ENCODE measurements at places on chromosomes 13 and 19.

- DNase-seq: no peak
Measured at GRCh38 chr13:38872693-38873092, 117.9 kb downstream of the STOML3 start.

DNA sequence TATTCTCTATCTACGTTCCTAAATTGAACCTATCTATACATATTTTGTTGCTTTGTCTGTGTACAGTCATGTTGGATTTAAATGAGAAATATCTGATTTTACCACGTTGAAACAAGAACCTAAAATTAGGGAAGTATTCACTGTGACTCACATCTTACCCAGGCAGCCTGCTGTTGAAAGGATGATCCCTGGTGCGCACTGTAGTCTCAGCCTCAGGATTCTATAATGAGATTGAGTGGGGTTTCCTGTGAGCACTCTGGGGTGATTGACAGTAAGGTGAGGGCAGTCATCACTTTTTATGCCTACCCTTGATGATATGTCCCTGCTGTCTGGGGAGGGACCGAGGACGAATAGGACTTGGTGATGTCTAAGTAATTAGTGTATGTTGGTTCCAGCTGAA, 35.4 kb downstream of the PCCA start:
- DNase-seq: no peak

DNA sequence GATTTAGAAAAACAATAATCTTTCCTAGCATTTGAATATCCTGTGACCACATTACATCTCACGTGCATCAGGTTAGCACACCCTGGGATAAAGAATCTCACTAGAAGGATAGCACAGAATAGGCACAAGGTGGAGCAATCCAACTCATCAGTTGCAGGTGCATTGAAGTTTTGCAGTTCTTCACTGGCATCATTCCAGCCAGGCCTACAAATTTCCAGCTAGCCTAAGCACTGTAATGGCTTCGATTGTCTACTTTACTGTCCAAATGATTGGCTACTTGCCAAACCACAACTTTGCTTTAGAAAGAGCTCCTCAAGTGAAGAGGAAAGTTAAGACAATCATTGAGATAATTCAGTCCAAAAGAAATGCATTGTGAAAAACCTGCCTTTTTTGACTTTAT, 89.5 kb downstream of the SPRY2 start:
- no peak for DNase-seq

- DNase-seq: no peak
Measured at GRCh38 chr19:33621811-33622504, at the start of gene CHST8. Gene CHST8 (plus strand): TSS chr19:33621953. CDS start chr19:33689262, 67,309 bp downstream.

DNA sequence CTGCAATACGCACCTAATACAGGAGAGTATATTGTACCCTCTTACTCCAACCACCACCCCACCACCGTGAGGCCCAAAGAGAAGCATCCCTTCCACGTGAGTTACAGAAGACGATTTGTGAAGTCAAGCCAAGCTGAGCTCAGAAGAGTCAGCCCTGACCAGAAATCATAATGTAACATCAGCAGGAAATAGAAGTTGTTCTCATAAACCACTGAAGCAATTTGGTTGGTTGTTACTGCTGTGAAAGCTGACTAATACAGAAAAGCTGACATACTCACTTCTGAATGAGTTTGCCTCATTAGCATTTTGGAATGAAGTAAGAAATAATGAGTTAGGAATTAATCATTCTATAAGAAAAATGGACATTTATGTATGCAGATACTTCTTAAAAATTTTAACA, 749.4 kb upstream of the SLC10A2 start:
- DNase-seq: no peak

GRCh38 chr13:27508802-27509201, 58.4 kb upstream of the MTIF3 start:
- DNase-seq: no peak

DNA sequence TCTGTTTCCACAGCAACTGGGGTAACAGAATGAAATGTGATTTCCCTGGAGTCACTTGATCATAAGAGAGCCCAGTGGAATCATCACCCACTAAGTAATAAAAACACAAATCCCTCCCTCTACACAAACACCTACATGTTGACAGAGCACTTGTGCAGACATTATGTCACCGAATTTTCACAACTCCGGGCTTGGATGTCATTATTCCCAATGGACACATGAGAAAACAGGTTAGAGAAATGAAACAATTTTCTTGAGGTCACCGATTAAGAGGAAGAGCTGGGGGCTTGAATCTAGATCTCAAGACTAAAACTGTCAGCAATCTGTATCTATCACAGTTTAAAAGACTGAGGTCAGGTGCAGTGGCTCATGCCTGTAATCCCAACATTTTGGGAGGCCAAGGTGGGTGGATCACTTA, 3.1 kb downstream of the XRCC1 start:
- DNase-seq: no peak

DNA sequence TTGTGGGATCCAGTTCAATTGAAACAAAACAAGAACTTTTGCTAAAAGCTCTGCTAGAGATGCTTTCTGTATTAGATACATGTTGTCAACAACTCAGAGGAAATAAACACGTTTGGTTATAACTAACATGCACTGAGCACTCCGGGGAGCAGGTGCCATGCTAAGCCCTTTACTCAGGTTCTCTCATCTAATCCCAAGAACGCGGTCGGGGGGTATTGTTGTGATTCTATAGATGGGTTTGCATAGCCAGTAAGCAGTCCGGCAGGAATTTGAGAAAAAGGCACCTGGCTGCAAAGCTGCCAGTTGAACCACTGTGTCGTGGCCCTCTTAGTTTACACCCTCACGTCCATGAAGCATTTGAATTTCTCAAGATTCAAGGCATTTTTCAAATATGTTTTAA, 24.3 kb upstream of the SPACA7 start:
- DNase-seq: no peak

GRCh38 chr13:73776151-73776785, 357.9 kb downstream of the KLF12 start:
- no peak for DNase-seq

DNA sequence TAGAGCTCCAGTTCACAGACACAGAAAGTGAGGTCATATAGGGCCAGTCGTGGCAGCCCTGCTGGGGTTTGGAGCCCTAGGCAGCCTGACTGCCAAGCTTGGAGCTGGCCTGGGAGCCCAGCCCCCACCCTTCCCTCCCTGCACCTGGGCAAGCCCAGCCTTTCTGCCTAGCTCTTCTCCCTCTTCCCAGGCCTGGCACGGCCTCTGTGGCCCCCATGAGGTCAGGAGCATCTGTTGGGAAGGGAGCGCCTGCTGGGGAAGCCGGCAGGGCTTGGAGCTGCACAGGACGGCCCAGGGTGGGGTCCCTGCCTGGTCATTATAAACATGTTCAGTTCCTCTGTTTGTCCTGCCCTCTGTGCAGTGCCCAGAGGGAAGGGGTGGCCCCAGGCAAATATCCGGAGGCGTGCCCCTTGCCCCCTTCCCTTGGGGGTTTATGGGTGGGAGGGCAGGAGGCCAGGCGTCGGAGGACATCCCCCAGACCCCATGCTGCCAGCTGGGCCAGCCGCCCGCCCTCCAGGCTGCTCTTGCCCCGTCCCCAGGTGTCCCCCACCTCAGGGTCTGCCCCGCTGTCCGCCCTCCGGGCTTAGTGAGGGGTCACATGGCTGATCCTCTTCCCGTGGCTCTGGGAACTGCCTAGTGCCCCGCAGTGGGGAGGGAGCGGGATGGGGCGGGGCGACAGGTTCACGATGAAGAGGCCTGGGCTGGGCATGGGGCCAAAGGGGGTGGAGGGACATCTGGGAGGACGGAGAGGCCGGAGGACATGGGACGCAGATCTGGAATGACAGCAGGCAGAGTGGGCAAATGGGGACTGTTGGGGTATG, 30.0 kb upstream of the NCCRP1 start:
- DNase-seq: no peak

GRCh38 chr13:99471221-99472121, 29.8 kb upstream of the TM9SF2 start:
- DNase-seq: no peak

- no peak for DNase-seq
Measured at GRCh38 chr13:28421676-28422410, 73.1 kb downstream of the FLT1 start.

- no peak for DNase-seq
Measured at GRCh38 chr19:1472231-1473084, 6.6 kb downstream of the C19orf25 start.

DNA sequence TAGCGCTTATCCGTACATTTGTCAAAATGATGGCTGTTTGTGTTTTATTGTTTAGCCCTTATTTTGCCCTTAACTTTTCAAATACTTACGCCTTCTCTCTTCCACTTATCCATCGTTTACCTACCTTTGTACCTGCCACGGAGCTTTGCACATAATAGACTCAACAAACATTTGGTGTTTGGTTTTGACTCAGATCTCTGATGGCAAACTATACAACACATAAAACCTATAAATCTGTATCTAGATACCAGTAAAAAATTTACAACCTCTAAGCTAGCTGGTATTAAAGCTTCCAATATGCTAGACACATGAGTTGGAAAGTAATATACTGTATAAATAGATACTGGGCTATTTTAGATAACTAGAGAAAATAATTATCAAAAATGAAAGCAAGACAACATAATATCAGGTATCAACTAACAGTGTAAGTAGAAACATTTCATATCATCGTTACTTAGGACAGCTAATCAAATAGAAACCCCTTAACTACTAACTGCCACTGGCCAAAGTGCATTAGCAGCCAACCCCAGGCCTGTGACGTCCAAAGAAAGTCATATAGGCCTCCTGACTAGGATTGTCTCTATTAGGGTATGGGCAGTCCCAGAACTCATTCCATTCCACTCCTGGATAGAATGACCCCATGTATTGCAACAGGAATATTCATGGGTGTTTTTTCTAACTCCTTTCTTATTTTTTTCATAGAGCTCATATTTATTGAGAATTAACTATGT, 53.8 kb downstream of the KCTD12 start:
- no peak for DNase-seq
